ENCODE measurements at places on chromosomes 1 and 21.

DNA sequence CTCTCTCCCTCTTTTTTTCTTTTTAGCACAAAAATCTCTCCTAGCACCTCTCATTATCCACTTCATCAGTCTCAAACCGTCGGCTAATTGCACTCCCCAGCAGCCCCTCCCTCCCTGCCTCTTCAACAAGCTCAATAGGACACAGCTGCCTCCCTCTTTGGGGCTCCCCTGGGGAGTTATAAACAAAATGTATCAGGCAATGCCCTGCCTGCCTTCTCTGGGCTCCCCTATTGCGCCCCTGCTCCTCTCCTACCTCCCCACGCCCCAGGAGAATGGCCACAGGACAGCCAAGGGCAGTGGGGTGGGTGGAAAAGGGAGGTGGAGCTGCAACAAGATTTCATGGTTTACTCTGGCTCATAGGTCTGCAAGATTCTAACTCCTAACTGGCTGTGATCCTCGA lies 147.1 kb upstream of the GRIK3 start:
- DNase-seq, result no peak

DNA sequence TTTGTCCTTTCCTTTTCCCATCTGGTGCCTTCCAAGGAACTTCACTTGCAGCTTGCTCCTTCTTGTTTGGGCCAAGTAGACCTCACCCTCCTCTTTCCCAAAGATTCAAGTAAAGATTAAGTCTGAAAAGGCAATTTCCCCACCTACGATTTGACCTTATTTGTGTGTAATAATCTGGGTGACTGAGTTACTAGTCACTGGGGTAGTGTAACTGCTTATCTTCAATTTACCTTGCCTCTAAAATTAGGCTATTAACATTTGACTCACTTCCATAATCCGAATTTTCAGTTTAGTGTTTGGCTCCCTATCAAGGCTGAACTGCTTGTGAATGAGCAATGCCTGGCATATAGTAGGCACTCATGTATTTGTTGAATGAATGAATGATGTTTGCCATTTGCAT lies 59.6 kb downstream of the PLA2G4A start:
- no peak for DNase-seq

DNA sequence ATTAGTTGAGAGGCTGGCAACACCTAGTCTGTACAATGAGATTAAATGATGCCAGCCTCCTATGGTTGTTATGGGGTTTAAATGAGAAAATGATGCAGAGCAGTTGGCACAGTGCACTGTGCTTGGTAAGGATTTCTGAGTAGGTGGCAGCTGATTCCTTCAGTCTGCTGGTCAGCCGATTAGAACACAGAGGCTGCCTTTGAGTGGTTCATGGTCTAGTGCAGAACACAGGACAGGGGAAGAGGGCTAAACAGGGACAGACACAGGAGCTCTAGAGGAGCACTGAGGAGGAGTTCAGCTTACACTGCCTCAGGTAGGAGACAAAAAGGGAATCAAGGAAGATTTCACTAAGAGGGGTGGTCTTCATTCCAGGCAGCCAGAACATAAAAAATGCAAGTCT lies 1.4 kb downstream of the TIE1 start:
- no peak for DNase-seq

- DNase-seq, result no peak
Observed at GRCh38 chr21:33265664-33266049, 510 bp upstream of the IL10RB start.

DNA sequence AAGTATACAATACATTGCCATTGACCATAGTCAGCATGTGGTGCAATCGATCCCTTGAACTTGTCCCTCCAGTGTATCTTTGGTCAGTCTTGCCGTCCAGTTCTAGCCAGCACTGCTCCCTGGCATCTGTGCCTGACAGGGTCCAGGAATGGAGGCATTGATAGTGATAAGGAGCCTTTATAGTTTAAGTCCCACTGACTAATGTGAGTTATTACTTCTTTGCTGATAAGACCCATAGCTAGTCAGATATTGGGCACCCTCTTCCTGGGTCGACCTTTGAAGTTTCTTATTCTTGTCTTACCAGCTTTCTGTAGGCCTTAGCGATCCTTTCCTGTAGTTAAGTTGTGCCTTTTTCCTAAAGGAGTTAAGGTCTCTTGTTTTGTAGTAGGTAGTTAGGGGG lies 13.0 kb downstream of the UCK2 start:
- no peak for DNase-seq

- DNase-seq, result no peak
Observed at GRCh38 chr21:41776778-41777177, 9.9 kb upstream of the RIPK4 start.

DNA sequence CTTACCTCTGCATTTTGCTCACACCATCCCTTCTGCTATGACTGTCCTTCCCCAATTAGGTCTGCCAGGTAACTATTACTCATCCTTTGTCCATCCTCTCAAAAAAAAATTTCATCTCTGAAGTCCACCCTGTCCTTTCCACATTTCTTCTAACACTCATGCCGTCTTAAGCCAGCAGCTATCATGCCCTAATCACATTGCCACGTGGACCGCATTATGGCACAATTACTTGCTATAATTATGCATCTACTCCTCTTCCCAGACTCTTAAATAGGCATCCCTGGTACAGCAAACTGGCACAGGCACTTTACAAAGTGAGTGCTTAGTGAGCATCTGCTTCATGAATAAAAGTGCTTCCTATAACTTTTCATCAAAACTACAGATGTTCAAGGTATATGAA lies 295.4 kb upstream of the ESRRG start:
- DNase-seq, result no peak

DNA sequence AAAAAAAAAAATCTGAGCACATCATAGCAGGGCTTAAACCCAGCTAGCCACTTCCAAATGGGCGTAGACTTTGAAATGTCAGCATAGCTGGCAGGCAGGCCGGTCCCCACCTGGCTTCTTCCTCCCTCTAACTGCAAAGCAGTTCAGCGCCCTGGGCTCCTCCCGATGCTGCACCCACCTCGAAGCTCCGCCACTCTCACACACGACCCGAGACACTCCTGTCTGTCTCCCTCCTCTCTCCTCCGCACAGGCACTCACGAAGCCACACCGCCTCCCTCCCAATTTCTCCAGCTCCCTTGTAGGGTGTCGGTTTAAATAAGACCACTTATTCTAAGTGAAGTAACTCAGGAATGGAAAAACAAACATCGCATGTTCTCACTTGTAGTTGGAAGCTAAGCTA lies 301.3 kb downstream of the NPHP4 start:
- no peak for DNase-seq

DNA sequence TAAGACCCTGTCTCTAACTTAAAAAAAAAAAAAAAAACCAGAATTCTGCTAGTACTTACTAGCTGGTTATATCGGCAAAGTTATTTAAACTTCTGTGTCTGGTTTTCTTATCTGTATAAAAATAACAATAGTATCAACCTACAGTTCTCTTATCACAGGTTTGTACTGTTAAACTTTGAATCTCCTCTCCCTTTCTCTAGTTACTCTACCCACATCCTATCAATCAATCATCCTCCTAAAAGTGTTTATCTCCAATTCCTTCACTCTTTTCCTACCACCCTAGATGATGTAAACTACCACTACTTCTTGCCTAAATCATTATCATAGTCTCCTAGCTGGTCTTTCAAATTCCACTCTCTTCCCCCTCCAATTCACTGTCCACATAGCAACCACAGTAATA lies 27.6 kb downstream of the USP33 start:
- no peak for DNase-seq

- DNase-seq, result no peak
Observed at GRCh38 chr21:31416465-31416864, 72.4 kb upstream of the TIAM1 start.

DNA sequence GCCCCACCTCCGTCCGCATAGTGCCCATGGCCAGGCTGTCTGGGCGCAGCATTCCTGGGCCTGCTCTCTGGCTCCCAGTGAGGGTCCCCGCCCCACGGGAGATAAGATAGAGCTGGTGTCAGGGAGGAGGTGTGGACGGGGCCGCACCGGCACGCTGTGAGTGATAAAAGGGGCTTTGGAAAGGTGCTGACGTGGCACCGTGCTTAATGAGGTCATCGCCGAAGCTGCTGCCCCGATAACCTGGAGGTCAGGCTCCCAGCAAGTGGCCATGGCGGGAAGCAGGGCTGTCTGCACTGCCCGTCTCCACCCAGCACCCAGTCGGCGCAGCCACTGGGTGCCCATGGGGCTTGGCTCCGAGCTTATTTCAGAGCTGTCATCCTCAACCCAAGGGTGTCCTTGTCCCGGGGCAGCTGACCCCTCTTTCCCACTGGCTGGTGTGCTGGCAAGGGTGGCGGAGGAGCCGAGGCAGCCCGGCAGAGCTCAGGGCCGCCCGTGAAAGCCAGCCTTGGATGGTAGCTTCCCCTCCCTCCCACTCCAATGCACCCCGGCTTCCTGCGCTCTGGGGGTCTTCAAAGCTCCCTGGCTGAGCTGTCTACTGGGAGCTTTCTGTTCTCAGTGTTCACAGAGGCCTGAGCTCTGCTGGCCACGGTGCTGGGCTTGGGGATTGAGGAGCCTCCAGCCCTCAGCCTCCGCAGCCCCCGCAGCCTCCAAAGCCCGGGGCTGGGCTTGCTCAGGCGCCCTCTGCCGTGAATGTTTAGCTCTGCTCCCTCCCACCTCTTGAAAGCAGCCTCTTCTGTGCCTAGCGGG lies 105.1 kb upstream of the ARHGEF16 start:
- no peak for DNase-seq

GRCh38 chr1:171715813-171716251 lies 26.0 kb downstream of the VAMP4 start:
- DNase-seq, result no peak

DNA sequence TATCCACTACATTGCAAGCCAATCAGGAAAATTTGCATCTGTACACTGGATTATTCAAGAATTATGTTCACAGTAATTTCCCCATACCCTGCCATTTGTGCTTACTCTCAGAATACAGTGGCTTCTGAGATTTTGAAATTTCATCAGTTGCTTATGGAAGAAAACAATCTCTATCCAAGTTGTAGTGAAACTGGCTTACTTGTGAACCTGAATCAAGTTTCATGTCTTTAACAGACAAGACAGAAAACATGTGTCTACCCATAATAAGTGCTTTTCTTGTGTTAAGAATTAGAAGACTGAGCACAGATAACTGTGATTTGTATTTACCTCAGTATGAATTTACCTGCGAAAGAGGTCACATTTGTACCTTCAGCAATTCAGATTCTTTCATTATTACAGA lies 672.7 kb upstream of the ADGRL2 start:
- no peak for DNase-seq

GRCh38 chr1:230643908-230644307 lies 1.6 kb downstream of the COG2 start:
- no peak for DNase-seq

GRCh38 chr21:19501115-19501514 lies 1097.5 kb upstream of the TMPRSS15 start:
- no peak for DNase-seq

- no peak for DNase-seq
Observed at GRCh38 chr1:216711712-216712111, 11.5 kb downstream of the ESRRG start.

DNA sequence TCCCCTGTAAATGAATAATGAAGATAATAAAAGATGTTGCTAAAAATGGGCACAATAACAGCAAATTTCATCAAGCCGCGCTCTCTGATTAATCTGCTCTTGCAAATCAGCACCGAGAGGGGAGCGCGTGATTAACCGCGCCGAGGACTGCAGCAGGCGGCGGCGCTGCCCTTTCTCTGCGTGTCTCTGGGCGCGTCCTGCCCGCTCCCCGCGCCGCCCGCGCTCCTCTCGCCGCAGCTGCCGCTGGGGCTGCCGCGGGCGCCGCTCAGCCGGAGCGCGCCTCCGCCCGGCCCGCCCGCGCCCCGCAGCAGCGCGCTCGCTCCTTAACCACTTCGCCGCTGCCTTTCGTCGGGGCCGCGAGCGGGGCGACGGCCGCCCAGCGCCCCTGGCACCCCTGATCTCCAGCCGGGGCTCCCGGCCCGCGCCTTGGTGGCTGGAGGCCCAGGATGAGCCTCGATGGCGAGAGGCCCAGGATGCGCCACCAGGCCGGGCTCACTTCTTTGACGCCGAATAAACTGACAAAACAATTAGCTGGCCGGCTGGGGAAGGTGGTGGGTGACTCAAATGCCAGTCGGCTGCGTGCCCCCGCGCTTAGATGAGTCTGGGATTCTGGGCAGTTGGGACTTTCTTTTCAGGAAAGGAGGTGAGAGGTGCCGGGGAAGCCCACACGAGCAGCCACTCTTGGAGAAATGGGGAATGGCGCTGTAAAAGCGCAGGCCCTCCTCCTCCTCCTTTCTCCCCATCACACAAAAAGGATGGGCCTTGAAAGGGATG lies 221.4 kb upstream of the PKN2 start:
- DNase-seq, result no peak

DNA sequence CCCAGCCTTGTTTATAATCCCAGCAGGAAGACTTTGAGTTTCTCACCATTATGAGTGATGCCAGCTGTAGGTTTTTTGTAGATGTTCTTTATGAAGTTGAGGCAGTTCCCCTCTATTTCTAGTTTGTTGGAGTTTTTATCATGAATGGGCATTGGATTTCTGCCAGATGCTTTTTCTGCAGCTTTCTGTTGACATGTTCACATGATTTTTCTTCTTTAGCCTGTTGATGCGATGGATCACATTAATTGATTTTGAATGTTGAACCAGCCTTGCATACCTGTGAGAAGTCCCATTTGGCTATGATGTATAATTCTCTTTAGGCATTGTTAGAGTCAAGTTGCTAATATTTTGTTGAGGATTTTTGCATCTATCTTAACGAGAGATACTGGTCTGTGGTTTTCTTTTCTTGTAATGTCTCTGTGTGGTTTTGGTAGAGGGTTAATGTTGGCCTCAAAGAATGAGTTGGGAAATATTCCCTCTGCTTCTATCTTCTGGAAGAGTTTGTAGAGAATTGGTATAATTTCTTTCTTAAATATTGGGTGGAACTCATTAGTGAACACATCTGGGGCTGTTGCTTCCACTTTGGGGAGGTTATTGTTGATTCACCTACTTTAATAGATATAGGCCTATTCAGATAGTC lies 33.2 kb downstream of the ZBTB40 start:
- DNase-seq, result no peak

DNA sequence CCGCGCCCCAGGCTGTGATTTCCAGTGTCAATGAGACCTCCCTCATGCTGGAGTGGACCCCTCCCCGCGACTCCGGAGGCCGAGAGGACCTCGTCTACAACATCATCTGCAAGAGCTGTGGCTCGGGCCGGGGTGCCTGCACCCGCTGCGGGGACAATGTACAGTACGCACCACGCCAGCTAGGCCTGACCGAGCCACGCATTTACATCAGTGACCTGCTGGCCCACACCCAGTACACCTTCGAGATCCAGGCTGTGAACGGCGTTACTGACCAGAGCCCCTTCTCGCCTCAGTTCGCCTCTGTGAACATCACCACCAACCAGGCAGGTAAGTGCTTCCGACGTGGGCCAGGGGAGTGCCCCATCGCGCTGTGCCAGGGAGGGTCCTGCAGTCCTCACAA lies 107.8 kb downstream of the LACTBL1 start:
- DNase-seq, result no peak

GRCh38 chr1:198116069-198116468 lies 40.7 kb upstream of the NEK7 start:
- no peak for DNase-seq

Measured in activated T-cell treated with anti-CD3 and anti-CD28 coated beads for 24 hours (primary cell).